ENCODE measurements at places on chromosomes 5 and 9.

GRCh38 chr9:89498852-89499480, 1.1 kb upstream of the SEMA4D start:
- no peak for DNase-seq

DNA sequence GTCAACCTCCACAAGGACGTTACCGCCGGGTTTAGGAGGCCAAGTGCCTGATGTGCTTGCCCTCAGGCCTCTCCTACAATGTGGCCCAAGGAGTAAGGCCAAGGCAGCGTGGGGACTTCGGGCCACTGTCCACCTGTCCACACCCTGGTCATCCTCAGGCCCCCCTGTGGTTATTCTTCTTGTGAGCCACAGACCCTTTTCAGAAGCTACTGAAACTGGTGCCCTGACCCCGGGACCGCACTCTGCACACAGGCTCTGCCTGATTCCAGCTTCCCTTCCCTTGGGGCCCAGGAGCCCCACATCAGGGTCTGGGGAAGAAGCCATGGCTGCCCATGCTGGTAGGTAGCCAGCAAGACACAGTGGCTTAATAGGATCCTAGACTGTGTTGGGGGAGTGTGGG, 128.8 kb downstream of the OLFM1 start:
- no peak for DNase-seq

DNA sequence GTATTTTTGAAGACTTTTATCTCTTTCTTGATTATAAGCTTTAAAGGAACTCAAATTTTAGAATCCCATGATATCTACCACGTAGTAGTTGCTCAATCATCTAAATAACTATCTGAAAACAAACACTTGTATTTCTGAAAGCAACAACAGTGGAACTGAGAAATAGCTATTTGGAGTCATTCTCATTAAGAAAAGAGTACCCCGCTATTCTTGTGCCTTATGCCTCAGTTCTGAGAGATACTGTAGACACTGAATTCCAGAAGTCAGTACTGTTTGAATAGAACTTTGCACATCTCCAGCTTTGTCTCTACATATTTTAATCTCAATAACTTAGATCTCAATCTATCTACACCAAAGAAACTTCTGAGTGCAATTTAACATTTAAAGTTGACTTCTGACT, 11.4 kb downstream of the CHD1 start:
- no peak for DNase-seq

- DNase-seq, result no peak
Measured at GRCh38 chr5:32562843-32563242, 22.5 kb upstream of the SUB1 start.
